Cortex of kidney (tissue), 1 donor: ENCODE measurements at places on chromosomes 1 and 21.

GRCh38 chr21:17472592-17473271 lies 40.1 kb upstream of the CXADR start:
- DNase-seq = no peak

GRCh38 chr1:205285381-205286101 lies 36.0 kb downstream of the NUAK2 start:
- DNase-seq = no peak

DNA sequence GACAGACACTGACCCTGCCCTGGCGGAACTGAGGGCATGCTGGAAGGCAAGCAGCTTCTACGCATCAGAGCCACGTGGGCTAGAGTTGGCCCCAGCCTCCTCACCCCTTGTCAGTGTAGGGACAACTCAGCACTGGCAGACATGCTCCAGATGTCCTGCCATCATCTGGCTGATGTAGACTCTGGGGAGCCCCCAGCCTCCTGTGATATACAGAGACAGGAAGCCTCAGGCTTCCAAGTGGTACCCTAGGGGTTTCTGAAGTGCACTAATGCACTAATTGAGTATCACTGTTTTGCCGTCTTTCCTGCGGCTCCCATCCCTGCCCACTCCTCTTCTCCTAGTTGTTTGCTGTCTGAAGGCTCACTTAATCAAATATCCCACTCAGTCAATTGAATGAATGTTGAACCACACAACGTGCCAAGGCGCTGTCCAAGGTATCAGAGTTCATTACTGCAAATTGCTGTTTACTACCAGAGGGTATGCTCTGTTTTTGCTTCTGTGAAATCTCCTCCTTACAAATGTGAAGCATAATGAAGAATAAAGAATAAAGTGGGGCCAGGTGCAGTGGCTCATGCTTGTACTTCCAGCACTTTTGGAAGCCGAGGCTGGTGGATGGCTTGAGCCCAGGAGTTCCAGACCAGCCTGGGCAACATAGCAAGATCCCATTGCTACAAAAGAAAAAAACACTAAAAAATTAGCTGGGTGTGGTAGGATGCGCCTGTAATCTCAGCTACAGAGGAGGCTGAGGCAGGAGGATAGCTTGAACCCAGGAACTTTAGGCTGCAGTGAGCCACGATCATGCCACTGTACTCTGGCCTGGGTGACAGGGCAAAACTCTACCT lies 76.4 kb upstream of the ZBTB18 start:
- DNase-seq = no peak

DNA sequence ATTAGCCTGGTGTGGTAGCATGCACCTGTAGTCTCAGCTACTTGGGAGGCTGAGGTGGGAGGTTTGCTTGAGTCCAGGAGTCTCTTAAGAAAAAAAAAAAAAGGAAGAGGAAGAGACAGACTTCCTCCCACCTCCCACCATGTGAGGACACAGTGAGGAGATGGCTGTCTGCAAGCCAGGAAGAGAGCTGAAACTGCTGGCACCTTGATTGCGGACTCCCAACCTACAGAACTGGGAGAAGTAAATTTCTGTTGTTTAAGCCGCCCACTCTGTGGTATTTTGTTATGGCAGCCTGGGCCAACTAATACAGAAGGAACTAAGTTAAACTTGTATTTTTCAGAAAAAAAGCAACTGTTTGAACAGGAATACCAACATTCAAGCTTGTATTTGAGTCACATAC lies 21.7 kb downstream of the DOP1B start:
- DNase-seq = no peak

DNA sequence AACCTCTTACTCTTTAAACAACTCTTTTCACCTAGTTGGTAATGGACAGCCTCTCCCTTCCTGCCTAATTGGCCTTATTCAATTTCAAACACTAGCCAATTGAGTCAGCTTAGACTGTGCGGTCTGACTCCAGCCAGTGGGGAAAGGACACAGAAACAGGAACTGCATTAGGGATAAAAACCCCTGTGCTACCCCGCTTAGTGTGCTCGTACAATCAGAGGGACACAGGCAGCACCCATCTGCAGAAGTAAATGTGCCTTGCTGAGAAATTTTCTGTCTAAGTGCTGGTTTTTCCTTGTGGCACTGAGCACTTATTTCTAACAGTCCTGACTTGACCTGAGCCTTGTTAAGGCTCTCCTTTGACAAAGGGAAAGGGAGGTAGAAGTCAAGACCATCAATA lies 6.0 kb upstream of the CD2 start:
- DNase-seq = no peak

GRCh38 chr1:8408151-8408839 lies 90.4 kb downstream of the SLC45A1 start:
- DNase-seq = no peak

GRCh38 chr1:181488866-181489265 lies 5.5 kb downstream of the CACNA1E start:
- no peak for DNase-seq

DNA sequence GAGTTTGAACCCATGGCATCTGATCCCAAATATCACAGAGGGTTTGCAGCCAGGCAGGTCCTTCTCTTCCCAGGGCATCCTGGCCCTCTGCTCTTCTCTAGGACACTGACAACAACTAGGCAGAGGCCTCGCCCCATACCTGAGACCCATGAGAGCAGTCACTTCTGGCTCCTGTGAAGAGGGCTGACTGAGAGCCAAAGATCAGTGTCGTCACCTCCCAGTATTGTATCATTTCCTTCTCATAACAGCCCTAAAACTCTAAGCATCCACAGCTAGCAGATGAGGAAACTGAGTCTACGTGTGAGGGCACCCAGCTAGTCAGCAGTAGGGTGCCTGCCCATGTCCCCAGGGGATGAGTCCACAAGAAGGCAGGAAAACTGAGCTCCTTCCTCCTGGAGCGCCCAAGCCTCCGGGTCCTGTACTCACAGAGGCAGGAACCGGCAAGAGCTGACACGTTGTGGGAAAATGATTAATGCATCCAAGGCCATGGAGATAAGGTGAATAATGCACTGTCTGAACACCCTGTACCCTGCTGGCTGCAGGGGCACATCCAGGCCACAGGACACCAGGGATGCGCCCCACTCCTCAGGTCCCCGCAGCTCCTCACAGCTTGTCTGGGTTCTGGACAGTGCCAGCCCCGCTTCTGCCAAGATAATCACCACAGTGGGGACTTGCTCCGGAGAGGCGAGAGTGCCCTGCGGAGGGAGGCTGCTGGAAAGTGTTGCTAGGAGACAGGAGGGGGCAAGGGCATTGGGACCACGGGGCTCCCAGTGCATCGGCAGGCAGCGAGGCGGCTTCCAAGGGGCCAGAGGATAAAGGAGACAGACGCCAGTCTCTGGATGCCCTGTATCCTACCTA lies 340.0 kb downstream of the NPHP4 start:
- DNase-seq = no peak

DNA sequence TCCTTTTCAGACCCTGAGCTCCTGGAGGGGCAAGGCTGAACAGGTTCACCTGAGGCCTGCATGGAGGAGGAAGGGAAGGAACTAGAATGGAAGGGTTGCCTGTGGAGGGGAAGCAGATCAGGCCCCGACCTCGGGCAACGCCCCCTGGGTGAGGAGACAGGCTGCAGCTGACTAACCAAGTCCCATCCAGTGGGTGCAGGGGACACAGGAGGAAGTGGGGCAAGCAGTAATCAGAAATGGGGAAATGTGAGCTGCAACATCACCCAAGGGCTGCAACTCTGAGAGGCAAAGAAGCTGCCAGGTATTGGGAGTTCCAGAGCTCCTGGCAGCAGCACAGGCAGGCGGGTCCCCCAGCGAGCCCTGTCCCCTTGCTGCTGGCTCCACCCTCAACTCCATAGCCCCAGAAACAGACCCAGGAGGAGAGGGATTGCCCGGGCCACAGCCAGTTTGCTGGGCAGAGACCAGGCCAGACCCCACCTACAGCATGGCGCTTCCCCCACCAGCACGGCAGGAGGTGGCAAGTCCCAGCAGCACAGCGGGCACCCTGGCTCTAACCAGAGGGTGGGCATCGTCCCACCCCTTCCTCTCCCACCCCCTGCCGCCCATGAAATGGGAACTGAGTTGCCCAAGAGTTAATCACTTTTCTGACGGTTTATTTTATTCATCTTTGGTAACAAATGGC lies 38.5 kb downstream of the MRPL37 start:
- no peak for DNase-seq

GRCh38 chr1:79150576-79150975 lies 144.0 kb upstream of the ADGRL4 start:
- no peak for DNase-seq

GRCh38 chr1:161902182-161902581 lies 121.5 kb downstream of the OLFML2B start:
- DNase-seq = no peak

DNA sequence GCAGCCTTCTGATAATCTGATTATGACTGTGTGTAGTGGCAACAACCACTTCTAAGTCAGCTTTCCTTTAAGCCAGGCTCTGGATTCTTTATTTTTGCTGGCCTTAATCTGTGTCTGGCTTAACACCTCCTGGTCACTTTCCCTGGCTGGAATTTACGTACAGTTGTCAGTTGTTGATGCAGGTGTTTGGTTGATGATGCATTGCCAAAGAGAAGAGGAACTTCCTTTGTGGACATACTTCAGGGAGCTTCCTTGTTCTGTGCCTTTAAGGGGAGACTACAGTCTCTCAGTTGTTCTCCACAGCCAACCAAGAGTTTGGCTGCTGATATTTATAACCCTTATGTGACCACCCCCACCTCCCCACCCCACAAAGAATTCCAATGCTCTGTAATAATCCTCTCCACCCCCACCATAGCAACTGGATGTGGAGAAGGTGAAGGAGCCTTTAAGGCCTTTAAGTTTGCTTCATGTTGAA lies 96.0 kb upstream of the BMP8A start:
- DNase-seq = no peak

GRCh38 chr1:157363660-157364140 lies 188.6 kb downstream of the FCRL5 start:
- DNase-seq = no peak

DNA sequence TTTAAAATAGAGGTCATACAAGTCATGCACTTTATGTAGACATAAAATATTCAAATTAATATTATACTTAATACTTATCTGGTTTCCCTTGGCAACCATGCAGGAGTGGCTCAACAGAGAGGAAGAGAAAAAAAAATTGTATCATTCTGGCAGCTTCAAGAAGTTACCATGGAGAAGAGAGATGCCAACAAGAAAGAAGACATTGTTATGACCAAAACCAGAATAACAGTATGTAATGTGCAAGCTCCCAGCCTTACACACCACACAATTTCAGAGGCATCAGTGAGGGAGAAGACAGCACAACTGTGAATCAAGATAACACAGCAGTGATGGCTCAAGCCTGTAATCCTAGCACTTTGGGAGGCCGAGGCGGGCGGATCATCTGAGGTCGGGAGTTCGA lies 49.1 kb upstream of the RCOR3 start:
- no peak for DNase-seq

DNA sequence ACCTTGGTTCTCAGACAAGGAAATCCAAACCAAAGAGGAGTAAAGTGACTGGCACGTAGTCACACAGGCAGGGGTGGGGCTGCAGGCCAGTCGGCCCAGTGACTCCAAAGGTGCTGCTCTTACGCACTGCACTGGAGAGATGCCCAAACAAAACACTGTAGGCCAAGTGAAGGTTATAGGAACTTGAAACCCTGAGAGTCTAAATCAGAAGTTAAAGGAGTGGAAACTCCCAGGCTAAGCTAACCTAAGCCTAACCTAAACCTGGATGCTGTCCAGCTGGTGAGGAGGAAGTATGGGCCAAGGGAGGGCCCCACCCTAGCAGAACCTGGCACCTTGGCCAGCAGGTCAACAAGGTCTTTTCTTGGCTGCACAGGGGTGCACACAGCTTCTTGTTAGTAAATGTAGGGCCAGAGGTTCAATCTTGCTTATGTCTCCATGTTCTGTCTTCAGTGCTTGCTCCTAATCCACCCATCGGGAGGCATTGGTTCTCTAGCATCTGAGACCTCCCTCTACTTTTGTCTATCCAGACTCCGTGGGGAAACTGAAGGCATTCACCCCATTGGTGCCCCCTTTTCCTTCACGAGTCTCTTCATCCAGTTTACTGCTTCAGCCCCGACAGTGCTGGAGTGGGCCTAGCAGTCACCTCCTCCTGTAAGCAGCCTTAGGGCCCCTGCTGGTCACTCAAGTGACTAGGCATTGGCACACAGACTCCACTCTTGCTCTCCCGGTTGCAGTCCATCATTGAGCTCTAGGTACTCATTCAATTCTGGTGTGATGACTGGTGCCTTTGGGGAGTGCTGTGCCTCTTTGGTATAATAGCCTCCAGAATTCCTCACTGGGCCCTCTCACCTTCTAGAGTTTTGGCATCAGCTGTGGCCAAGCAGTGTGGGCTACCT lies 12.9 kb upstream of the TMEM125 start:
- no peak for DNase-seq

GRCh38 chr1:37274486-37274885 lies 199.9 kb upstream of the ZC3H12A start:
- DNase-seq = no peak

DNA sequence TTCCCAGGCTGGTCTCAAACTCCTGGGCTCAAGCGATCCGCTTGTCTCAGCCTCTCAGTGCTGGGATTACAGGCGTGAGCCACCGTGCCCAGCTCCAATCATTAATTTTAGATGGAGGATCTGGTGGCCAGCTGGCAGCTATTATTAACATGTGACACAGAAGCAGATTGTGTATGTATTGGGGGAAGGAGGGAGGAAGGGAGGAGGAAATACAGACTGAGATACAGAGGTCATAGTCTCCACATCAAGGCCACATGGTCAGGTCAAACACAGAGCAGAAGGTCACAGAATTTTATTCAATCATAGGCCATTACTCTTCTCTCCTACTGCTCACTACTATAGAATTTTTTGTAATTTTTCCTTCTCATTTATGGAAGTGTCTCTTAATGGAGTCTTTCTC lies 57.9 kb upstream of the ADORA3 start:
- no peak for DNase-seq

DNA sequence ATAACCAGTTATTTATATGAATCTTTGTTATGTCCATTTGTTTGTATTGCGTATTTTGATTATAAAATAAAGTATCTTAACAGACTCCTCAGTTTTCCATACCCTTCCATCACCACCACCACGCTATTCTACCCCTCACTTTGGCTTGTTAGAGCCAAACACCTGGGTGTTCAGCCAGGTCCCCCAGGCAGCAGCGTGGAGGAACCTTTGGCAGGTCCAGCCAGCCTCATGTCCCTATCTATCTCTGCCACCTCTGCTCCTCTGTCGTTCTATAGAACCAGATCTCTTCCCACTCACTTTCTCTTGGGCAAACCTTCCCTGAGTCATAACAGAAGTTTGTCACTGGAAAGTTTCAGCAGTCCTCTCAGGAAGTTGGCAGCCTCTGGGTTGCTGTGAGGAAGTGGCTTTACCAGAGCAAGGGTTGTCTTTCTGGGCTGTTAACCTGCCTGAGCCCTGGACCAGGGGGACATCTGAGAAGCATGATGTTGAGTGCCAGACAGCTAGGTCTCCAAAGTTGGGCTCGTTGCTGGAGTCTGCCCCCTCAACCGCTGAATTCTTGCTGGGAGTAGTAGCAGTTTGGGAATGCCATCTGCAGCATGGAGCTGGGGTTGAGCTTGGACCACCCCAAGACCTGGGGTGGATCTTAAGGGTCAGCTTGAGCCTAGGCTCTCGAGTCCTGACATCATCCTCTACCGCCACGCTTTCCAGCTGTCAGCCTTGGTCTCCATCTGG lies 996 bp upstream of the SH3BGRL3 start:
- DNase-seq = no peak
